ENCODE measurements at places on chromosomes 5 and 9.
A peak's percentile ranks its signal among the peaks of the same experiment; 100 is the strongest.

DNA sequence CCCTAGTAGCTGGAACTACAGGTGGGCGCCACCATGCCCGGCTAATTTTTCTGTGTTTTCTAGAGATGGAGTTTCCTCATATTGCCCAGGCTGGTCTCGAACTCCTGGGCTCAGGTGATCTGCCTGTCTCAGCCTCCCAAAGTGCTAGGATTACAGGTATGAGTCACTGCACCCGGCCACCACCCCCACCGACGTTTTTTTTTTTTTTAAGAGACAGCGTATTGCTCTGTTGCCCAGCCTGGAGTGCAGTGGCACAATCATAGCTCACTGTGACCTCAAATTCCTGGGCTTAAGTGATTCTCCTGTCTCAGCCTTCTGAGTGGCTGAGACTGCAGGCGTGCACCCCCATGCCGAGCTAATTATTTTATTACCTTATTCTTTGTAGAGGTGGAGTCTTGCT, 38.2 kb downstream of the WDR70 start:
- DNase-seq: no peak

- DNase-seq: no peak
These were observed 844.3 kb upstream of the DMAC1 start for GRCh38 chr9:8643896-8644295.

DNA sequence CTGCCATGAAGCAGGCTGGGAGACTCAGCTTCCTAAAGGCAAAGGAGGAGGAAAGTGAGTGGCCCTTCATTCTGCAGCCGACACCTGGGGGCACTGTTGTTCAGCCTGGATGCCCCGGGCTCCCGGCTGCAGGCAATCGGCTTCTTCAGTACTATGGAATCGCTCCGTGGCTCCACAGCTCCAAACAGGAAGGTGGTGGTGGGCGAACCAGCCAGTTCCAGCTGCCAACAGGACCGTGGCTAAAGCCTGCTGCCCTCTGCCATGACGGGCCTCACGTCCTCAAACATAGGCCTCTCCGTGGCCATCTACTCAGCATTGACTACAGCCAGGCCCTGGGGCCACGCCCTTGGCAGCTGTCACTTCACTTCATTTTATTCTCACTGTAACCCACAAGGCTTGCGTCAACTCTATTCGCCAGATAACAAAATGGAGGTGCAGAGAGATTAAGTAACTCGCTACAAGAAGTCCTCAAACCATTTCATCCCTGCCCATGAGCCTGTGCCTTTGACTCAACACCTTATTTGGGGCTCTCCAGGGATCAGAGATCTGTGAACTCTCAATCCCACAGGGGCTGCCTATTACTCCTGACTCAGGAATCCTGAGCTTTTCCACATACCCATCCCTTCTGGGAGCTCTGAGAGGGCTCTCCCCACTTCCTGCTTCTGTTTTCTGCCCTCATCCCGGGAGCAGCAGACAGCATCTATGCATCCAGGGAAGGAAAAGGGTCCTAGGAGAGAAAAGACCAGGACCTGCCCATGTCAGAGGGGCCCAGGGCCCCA, 38.0 kb downstream of the PAX5 start:
- DNase-seq: peak; percentile 34

GRCh38 chr5:178057839-178058238, 55.5 kb upstream of the N4BP3 start:
- no peak for DNase-seq

- DNase-seq: no peak
These were observed 20.9 kb upstream of the HMCN2 start for GRCh38 chr9:130244548-130245165.
